ENCODE measurements at places on chromosomes 2 and 18.

DNA sequence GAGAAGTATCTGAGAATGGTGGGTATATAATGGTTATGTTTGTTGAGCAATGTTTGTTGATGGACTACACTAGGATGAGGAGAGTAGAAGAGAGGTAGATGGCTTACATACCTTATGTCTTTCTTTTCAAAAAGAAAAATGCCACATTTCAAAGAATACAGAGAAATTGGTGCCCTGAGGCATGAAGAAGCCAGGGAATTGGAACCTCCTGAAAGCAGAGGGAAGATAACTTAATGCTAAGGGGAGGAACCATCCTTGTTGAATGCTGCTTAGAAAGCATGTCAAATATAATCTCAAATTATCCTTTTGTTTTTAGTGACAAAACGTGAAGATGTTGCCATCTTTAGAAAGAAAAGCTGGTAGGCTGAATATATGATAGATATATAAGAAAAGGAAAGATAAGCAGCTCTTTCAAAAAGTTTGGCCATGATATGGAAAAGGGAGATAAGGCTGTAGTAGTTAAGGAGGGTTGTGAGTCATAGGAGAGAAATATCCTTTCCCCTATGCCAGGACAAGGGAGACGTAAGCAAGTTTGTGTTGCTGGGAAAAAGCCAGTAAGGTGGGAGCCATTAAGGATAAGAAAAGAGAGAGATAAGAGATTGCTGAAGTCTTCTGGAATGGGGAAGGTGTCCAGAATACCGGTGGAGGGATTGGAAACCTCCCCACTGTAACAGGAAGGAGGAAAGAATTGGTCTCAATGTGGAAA lies 66.3 kb downstream of the SCN2A start:
- DNase-seq = no peak

DNA sequence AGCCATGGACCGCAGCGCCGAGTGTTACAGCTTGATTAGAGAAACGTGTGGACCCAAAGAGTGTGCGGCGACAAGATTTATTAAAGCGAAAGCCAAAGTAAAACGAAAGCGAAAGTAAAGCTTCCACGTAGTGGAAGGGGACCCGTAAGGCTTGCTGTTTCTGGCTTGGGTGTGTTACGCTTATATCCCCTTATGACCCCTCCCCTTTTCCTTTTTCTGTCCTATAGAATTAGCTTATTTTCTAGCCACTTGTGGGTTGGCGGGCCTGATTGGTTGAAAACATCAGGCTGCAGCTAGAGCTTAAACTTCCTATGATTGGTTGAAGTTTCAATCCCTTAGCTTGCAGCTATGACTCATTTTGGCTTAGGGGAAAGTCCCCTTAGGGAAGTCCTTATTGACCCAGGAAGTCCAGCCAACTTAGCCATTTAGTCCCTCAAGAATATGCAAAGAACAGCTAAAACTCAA lies 969.7 kb downstream of the DCDC2C start:
- no peak for DNase-seq

DNA sequence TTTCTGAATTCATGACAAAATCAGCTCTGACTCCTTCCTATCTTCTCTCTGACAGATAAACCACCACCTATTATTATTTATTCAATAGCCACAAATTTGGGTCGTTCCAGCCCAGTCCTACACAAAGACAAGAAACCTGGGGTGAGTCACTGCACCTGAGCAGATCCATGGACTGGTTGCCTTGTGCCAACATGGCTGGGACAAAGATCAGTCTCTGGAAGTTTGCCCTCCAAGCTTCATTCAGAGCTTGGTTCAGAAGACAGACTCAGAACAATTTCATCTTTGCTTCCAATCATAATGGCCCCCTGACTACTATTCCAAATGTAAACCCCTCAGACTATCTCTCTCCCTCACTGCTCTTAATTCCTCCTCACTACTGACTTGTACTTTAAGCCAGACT lies 9.6 kb upstream of the EXOC6B start:
- DNase-seq = no peak

DNA sequence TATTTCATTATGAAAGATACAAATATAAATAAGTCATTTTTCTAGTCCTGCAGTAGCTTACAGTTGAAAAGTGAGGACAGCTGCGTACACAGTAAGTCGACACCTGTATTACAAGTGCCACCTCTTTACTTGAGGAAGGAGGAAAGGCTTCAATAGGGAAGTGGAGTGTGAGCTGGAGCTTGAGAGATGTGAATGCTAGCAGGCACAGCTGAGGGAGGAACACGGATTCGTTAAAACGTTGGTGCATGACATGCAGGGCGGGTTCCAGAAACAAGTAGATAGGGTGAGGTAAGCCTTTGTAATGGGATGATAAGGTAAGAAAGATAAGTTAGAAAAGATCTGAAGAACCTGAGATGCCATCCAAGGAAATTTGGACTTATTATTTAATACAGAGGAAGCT lies 98.1 kb upstream of the CSRNP3 start:
- DNase-seq = no peak

DNA sequence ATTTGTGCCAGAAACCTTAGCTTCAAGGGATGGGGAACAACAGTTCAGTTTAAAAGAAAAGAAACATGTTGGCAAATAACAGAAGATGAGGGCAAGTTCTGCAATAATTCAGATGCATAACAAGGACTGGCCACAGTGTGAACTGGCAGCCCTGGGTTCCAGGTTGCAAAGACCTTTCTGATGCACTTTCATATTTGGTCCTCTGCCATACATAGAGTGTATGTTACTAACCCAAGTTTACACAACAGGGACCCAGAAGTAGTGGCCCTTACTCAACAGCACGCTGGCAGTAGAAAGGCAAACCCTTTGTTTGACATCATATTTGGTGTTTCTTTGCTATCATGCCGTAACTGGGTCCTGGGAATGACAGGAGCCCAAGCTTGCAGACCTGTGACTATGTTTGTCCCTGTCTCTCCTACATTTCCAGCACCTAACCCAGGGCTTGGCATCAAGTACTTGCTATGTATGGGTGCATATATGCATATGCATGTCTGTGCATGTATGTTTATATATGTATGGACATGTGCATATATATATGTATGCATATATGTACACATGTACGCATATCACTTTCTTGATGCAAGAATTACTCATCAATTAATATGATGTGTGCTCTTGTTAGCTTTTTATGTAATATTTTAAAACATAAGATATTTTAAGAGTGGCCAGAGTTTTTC lies 94.3 kb downstream of the MBP start:
- DNase-seq = no peak

GRCh38 chr2:173924285-173924684 lies 40.9 kb downstream of the SP3 start:
- no peak for DNase-seq

DNA sequence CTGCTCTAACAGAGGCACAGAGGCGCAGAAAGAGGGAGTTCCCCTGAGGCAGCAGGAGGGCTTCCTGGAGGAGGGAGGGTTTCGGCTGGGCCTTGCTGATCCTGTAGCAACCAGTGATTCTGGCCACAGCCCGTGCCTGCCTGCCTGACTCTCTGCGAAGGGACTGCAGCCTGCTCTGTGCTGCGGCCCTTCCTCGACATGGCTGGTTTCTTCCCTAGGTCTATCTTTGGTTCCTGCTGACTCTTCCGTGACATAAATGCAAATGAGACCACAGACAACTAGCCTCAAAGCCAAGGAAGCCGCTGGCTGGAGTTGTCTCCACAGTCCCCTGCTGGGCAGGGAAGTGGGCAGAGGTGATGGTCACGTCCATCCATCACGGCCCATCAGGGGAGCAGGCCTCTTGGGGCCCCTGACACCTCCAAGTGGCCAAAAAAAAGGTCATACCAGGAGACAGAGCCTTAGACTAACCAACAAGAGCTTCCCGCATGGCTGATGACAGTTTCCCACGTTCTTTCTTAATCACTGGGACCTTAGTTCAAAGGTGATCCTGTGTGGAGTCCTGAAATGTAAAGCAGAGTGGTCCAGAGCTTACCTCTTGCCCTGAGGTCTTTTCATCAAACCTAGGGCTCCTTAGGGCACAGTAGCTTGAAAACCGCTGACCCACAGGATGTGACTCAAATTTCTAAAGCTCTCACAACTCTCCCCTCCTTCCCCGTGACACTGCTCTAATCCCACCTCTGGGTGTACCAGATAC lies 55.3 kb downstream of the HS1BP3 start:
- no peak for DNase-seq

- no peak for DNase-seq
Observed at GRCh38 chr18:56238576-56238975, 399.8 kb downstream of the TXNL1 start.

- no peak for DNase-seq
Observed at GRCh38 chr2:108971661-108972566, 17.1 kb downstream of the EDAR start.

- peak; percentile 41 for DNase-seq
Observed at GRCh38 chr2:197498937-197499593, 575 bp downstream of the HSPD1 start.

DNA sequence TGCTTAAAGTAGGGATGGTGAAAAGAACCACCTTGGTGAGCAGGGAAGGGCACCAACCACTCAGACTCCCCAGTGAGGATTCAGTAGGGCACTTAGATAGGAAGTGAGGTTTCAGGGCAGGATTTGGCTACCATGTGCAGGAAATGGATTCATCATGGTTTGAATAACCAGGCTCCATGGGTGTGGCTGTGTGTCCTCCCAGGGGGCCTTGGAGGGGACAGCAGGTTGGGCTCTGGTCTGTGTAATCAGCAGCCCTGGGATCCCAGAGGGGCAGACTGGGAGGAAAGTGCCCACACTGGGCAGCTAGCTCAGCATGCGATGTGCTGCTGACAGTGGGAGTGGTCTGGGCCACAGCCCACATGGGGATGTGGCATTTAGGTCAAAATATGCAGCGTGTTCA lies 224.6 kb downstream of the CELF4 start:
- no peak for DNase-seq

- DNase-seq = no peak
Observed at GRCh38 chr2:61218817-61219170, 56.8 kb downstream of the C2orf74 start.

- no peak for DNase-seq
Observed at GRCh38 chr18:79570266-79571201, 109.1 kb upstream of the CTDP1 start.

- no peak for DNase-seq
Observed at GRCh38 chr2:127763776-127764175, 47.2 kb downstream of the WDR33 start.

DNA sequence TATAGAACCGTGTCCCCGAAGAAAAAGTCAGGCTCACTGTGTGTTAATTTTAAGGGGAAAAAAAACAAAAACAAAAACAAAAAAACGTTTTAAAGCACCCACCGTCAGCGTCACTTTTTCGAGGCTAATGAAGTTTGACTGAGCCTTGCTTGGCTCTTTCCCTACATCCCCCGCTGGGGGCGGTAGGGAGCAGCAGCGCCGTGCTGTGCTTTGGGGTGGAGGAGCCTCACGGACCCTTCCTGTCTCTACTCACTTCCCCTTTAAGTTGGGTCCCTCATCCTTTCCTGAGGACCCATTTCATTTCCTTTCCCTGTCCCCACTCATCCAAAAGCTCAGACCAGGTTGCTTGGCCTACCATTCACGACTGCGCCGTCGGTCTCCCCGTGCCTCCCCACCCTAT lies 82.8 kb upstream of the RPL31 start:
- DNase-seq = no peak

GRCh38 chr2:238845583-238846377 lies 2.1 kb upstream of the TWIST2 start:
- DNase-seq = no peak

DNA sequence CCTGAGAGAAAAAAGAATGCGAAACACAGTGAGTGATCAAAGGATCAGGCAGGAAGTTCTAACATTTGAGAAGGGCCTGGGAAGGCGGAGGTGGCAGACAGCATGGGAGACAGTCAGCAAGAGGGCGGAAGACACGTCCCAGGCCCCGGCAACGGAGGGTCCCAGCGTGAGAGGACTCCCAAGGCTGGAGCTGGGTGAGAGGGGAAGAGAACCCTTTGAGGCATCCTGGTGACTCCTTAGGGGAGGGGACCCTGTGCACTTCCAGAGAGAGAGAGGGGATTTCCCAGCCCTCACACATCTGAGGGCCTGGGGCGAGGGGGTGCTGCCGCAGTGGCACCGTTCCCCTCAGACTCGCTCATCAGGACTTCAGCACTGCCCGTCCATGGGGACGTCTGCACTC lies 133.4 kb downstream of the RTP5 start:
- no peak for DNase-seq

- DNase-seq = no peak
Observed at GRCh38 chr2:71857636-71858035, 290.0 kb downstream of the CYP26B1 start.

- DNase-seq = no peak
Observed at GRCh38 chr2:236579048-236579745, 9.6 kb downstream of the ACKR3 start.

DNA sequence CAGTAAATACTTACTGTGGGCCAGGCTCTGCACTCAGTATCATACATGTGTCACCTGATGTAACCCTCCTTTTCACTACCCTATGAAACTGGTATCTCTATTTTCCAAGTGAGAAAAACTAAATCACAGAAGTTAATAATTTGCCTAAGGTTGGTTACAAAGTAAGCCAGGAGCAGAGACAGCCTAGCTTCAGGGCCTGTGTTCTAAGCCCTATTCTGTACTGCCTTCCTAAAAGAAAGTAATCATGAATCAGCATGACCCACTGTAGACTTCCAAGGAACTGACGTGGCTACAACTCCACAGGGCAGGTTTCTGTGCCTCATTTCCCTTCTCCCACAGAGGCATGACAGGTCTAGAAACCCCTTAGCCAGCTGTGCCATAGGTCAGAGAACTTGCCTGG lies 14.3 kb downstream of the ZNF142 start:
- DNase-seq = no peak

DNA sequence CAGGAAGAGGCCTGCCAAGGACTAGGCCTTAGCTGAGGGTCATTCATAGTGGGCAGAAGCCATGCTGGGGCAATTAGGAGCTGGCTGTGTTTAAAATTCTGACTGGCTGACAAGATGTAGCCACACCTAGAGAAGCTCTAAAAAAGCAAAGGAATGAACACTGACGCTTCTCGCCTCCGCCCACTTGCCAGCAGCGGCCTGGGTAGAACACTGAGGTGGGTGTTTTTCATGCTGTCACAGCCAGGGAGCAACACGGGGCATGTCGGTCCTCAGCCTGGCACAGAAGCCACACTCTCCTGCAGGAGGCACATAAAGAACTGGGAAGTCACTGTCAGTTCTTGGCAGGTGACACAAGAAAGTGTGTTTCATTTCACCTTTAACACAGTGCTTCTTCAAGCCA lies 10.4 kb downstream of the CHST10 start:
- DNase-seq = no peak

- no peak for DNase-seq
Observed at GRCh38 chr18:46297621-46298020, 193.4 kb downstream of the HAUS1 start.

GRCh38 chr2:85405201-85406059 lies 4.7 kb downstream of the CAPG start:
- no peak for DNase-seq

DNA sequence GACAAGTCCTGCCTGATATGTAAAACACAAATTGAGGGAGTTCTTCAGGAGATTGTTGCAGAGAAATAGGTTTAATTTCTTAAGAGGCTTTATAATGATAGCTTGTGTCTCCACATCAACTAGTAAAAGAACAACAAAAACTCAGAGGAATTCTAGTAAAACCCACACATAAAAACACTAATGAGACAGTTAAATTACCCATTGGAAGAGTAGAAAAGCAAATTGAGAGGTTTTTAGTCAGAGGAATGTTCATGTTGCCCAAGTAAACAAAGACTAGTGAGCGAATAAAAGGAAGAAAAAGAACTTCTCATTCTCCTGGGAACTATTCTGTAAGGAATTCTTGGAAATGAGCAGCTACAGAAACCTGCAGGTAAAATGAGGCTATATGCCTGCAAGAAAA lies 330.6 kb downstream of the STK39 start:
- no peak for DNase-seq

- no peak for DNase-seq
Observed at GRCh38 chr2:55049821-55050099, 491 bp downstream of the RTN4 start.
